ENCODE measurements at places on chromosomes 16 and 17. TPM values are rescaled to one million over a fixed set of nuclear protein-coding genes. Genes with fewer than 3 reads are reported as not detected.

DNA sequence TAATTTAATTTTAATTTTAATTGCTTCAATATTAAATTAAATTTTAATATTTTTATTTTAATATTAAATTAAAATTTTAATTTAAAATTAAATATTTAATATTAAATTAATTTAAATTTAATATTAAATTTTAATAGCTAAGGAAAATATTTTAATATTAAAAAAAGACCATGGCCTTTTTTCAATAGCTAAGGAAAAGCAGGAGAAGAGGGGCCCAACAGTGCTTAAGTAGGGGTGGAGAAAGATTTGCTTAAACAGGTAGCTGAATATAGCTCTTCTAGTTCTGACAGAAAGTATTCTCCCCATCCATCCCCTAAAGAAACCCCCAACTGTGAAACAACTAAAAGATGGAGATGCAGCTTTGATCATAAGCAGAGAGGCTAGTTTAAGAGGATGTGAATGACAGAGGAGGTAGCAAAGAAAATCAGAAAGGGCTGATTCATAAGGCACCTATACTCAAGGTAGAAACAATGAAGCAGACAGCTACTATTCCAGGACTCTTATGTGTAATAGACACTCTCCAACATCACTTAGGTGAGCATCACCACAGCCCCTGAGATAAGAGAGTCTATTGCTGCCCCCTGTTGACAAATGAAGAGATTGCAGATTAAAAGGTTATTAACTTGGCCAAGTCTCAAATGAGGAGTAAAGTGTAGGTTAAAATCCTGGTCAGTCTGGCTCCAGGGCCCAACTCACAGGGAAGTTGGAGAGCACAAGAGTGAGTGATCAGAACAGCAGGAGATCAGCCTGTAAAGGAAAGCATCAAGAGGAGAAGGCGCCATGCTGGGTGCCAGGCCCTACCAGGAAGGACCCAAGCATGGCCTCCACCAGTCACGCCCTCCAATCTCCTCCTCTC, 7.8 kb upstream of the RNASEK start:
- peaks cover 34% of the 10 kb centered on the region for H3K36me3 ChIP-seq
- H3K27ac ChIP-seq: no peak overlapping the region
- H3K27me3 ChIP-seq: no peaks in the 10 kb centered on the region
- H3K4me1 ChIP-seq: no peaks in the 10 kb centered on the region

Gene TMEM114
- total RNA-seq: not detected

GRCh38 chr17:14514973-14515372, 214.1 kb downstream of the HS3ST3B1 start:
- no peaks in the 10 kb centered on the region for H3K4me1 ChIP-seq
- DNase-seq: no peak

Gene HSD17B2
- total RNA-seq: not detected

DNA sequence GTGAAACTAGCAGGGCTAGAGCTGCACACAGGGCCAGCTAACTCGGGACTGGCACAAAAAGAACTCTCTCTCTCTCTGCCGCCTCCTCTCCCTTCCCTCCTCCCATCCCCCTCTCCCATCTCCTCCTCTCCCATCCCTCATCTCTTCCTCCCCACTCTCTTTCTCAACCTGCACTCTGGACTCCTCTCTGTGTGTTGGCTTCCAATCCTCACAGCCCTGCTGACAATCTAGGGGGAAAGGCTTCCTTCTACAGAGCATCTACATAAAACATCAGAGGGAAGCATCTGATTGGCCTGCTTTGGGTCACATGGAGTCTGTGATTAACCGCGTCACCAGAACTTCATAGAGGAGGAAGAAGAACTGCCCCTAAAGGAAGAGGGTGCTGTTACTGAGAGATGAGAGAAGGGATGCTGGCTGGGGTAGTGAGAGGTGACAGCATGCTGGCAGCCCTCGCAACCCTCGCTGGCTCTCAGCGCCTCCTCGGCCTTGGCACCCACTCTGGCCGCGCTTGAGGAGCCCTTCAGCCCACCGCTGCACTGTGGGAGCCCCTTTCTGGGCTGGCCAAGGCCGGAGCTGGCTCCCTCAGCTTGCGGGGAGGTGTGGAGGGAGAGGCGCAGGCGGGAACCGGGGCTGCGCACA, 12.8 kb upstream of the ZFP90 start:
- no peaks in the 10 kb centered on the region for H3K27me3 ChIP-seq
- no peak overlapping the region for H3K27ac ChIP-seq
- DNase-seq: no peak
- H3K4me1 ChIP-seq: peaks cover 12% of the 10 kb centered on the region
